Kidney epithelial cell (primary cell): ENCODE measurements at places on chromosomes 11 and 22. TPM values are rescaled to one million over a fixed set of nuclear protein-coding genes. Genes with fewer than 3 reads are reported as not detected.

Gene DERL3
- 0.54 and 2.3 TPM in 2 replicates for total RNA-seq

Gene FJX1
- total RNA-seq = 36.1 and 37.2 TPM in 2 replicates

Gene SGSM1
- total RNA-seq = 0.25 and 0.55 TPM in 2 replicates

Gene CEP126
- total RNA-seq = 0.71 and 0.82 TPM in 2 replicates

Gene PDGFD
- total RNA-seq = 3.4 and 3.5 TPM in 2 replicates

Gene DDT
- total RNA-seq = 123 and 126 TPM in 2 replicates

Gene EPS8L2
- 119 and 143 TPM in 2 replicates for total RNA-seq

Gene APOC3
- not detected in 2 replicates for total RNA-seq
